HL-60 (cell line): ENCODE measurements at places on chromosomes 11 and 22.
A peak's percentile ranks its signal among the peaks of the same experiment; 100 is the strongest.

DNA sequence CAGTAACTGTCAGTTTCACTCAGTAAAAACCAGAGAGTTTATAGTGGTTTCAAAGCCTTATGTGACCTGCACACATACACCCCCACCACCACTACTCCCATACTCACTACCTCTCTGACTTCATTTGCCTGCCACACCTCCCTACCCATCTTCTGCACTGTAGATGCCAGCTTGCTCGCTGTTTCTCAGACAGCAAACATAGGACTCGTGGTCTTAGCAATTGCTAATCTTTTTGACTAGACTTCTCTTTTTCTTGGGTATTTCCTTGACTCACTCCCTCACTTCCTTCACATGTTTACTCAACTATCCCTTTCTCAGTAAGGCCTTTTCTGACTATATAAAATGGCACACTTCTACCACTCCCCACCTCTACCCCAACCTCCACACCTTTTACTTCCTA, 27.8 kb downstream of the CEP295 start:
- DNase-seq = no peak

- DNase-seq = no peak
These were observed 32.4 kb upstream of the POU2AF1 start for GRCh38 chr11:111411456-111411855.

GRCh38 chr22:43267332-43267980, 75.7 kb downstream of the SCUBE1 start:
- DNase-seq = no peak

GRCh38 chr11:64176751-64177150, 9.2 kb upstream of the STIP1 start:
- no peak for DNase-seq

DNA sequence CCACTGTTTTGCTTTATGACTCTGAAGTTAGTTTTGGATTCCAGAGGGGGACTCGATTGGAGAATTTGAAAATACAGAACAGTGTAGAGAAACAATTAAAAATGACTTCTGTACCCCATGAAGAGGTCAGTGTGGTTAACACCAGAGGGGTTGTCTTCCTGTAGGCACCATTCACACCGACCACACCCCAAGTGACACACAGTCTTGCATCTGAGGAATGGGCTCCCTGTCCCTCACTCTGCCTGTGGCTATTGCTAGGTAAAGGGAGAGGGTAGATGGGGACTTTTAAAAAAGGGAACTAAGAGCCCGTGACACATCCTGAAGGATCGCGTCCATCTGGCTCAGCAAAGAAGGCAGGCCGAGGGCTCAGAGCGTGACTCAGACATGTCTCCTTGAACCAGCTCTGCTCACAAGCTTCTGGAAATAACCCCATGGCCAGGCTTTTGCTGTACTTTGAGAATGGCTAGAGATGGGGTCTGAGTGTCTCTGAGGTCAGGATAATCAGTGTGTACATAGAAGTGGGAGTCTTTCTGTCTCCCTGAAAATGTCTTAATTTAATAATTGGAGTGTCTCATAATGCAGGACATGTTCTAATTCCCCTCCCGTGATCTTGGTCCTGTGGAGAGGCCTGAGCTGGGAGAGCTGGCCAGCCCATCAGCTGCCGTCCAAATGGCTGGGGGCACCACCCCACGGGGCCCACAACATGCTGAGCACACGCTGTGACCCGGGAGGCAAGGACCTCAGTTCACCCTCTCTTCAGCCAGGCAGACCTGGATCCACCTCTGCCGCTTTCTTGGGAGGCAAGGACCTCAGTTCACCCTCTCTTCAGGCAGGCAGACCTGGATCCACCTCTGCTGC, 39.3 kb downstream of the SGSM1 start:
- no peak for DNase-seq

DNA sequence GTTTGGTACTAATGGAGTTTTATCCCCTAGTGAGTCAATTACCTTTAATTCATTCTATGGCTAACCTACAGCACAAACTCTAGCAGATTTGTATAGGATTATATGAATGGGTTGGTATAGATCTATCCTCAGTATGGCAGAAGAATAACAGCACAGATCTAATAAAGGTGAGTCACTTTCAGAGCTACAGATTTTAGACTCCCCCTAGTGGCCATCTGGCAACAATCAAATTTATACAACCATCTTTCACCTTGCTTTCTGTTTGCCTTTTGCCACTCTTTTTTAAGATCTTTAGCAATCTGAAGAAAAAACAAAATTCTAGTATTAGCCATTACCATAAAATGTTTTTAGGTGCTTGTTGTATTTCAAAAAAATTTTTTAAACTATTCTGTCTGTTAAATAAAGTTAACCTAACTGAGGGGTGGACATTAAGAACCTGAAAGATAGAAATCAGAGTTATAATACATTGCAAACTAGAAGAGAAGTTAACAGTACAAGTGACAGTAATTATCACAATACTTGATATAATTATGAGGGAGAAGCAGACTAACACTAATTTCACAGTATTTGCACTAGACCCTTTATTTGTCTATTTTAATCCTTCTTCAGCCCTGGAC, 25.8 kb downstream of the DDIAS start:
- peak; percentile 25 for DNase-seq

DNA sequence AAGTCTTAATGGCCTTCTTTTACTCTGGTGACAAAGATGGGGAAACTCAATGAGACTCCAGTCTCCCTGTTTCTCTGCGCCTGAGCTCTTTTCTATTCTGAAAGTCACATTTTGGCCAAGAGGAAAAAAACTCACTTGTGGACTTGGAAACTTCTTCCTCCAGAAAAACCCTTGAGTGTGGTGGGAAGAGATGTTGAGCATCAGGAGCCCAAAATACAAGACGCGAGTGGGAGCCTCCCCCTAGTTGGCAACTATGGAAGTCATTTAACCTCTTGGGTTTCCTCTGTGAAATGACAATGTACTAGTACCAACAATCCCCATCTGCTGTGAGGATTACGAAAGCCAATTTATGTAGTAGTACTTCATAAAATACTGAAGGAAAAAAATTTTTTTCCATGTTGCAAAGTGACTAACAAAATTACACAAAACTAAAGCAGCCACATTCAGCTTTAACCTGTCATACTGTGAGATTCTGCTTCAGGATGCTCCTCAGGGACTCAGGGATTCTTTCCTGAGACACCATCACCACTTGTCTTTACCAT, 524 bp upstream of the SLC25A17 start:
- peak; percentile 10 for DNase-seq

GRCh38 chr11:77322926-77323590, 21.6 kb upstream of the GDPD4 start:
- no peak for DNase-seq

GRCh38 chr11:109902764-109903433, 190.3 kb upstream of the ZC3H12C start:
- no peak for DNase-seq

GRCh38 chr11:76663912-76664440, 6.6 kb downstream of the LRRC32 start:
- no peak for DNase-seq

- no peak for DNase-seq
These were observed 41.8 kb downstream of the MAP6 start for GRCh38 chr11:75626889-75627529.

DNA sequence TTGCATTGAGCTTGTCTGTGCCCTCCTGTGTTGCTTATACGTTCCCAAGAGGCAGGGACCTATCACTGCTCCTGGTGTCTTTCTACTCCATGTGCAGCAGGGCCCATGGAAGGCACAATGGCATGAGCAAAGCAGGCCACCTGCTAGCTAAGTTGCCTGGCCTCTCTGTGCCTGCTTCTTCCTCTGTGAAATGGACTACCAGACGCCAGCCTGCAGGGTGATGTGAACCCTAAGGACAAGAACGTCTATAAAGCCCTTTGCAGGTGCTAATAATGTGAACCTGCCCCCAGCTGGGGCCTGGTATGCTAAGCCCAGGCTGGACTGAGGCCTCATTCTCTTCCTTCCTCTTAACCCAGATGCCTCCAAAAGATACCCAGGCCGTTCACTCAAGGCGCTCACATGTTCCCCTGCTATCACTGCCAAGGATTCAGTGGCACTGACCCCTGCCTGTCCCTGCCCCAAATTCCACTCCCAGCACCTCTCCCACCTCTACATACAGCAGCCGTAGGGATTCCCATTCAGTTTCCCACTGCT, 4.0 kb downstream of the GUCD1 start:
- DNase-seq = peak; percentile 43

DNA sequence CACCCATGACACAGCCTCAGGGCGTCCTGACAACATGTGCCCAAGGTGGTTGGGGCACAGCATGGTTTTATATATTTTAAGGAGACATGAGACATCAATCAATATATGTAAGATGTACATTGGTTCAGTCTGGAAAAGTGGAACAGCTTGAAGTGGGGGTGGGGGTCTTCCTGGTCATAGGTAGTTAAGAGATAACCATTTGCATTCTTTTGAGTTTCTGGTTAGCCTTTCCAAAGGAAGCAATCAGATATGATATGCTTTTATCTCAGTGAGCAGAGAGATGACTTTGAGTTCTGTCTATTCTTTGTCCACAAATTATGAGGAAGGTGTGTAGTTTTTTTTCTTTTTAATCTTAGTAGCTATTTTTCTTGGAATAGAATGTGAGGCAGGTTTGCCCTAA, 10.1 kb upstream of the ANAPC15 start:
- DNase-seq = no peak

GRCh38 chr11:46270684-46271083, 6.8 kb upstream of the CREB3L1 start:
- no peak for DNase-seq

DNA sequence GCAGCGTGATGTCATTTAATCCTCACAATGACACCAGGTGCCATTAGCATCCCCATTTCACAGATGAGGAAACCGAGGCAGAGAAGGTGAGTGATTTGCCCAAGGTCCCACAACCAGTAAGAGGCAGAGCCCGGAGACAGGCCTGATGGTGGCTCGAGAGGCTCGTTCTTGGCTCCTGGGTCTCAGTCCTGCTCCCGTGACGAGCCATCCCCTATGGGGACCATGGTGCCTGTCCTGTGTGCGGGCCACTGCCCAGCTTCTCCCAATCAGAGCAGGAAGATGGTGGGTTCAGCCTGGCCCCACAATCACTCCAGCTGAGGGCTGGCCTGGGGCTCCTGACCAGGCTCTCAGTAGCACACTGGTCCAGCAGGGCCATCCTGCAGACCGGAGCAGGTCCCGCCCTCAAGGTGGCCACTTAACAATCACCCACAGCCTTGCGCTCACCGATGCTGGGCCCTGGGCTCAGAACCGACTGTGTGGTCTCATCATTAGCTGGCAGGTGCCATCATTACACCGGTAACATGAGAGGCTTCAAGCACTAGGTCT, 3.6 kb downstream of the ALDH3B1 start:
- DNase-seq = no peak

DNA sequence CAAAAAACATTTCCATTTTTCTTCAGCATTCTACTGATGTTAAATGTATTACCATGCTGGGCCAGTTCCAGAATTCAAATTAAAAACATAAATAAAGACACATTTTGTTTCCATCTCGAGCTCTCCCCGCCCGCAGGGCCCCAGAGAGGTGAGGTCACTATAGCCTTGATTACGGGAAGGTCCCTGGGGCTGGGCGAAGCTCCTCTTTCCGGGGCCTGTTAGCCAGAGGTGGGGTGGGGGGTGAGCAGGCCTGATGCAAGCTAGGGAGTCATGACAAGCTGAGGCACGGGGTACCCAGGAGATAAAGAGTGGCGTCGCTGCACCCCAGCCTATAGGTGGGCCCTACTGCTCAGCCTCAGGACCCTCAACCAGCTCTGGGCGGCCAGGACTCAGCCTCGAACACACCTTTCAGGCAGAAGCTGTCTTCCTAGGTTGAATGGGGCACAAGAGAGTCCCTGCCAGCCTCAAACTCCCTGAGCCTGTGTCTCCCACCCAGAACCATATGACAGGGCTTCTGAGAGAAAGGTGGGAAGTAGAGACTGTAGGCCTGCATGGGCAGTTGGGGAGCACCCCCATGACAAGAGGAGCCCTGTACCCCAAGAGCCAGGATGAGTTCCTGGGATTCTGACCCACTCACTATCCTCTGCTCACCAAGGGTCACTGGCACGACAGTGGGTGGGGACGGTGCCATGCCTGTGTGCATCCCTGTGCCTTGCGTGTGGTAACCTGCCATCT, 34.8 kb downstream of the KCNQ1OT1 start:
- DNase-seq = no peak

- DNase-seq = no peak
These were observed 38.6 kb upstream of the CUL5 start for GRCh38 chr11:107970049-107970448.

DNA sequence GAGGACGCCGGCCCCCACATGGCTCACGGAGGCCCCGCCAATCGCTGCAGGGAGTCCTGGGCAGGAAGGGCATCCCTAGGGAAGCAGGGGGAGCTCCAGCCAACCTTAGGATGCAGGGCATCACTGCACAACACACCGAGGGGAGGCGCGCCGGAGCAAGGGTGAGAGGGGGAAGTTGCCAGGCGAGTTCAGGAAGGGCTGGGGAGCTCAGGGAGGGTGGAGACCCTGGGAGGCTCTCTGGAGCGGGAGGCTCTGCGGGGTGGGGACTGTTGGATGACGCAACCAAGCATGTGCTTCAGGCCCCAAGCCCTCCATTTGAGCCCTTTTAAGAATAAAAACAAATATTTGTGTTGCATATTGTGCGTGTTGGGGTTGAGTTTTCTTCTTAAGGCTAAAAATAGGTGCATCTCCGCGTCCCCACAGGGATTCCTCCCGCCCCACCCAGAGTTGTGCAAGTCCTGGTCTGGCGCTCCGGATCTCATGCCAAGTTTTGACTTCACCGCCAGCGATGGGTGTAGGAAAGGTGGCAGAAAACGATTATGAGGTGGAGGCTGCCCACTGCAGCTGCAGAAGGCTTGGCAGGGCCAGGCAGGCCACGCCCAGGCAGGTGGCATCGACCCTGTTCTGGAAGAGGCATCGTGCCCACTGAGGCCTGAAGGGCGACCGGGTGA, 65.2 kb downstream of the WNT7B start:
- peak; percentile 56 for DNase-seq

- no peak for DNase-seq
These were observed 227.1 kb downstream of the CEP164 start for GRCh38 chr11:117554601-117555333.

DNA sequence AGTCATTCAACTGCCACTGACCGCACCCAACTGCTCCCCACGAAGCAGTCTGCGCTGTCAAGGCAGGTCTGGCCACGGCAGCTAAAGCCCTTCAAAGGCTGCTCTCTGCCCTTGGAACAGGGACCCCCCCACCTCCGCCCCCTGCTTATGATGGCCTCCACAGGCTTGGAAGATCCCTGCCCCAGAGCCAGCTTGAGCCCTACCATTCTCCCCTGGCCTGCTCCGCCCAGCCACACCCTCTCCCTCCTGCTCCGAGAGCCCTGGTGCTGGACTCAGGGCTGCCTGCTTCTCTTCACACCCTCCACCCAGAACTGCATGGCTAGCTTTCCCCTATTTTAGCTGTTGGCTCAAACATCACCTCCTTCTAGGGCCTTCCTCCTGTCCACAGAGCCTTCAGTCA, 19.0 kb downstream of the ZMAT5 start:
- no peak for DNase-seq

- DNase-seq = no peak
These were observed 16.5 kb downstream of the RNF141 start for GRCh38 chr11:10524471-10524870.
